NCI-H69 (cell line): ENCODE measurements at places on chromosomes 1 and 21.

GRCh38 chr1:203985676-203986075, 87.2 kb upstream of the SOX13 start:
- no peak for DNase-seq

GRCh38 chr1:153566414-153567371, 1.0 kb upstream of the S100A2 start:
- DNase-seq: peak; percentile 99

DNA sequence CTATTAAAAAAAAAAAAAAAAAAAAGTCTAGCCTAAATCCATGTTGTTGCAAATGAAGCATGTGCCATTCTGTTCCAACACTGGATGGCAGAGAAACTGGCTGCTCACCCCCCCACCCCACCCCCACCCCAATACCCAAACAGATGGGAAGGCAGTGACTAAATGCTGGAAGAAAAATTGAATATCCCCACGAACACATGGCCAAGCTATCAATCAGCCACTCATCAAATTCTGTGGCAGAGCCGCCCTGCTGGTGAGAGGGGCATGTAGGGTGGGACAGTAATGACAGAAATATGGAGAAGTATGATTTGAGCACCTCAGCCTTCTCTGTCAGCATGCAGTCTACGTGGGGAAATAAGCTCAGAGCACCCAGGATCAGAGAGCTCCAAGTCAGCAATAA, 34.1 kb downstream of the OPTC start:
- DNase-seq: peak; percentile 64

GRCh38 chr1:83508485-83509151, 490.3 kb downstream of the TTLL7 start:
- no peak for DNase-seq

DNA sequence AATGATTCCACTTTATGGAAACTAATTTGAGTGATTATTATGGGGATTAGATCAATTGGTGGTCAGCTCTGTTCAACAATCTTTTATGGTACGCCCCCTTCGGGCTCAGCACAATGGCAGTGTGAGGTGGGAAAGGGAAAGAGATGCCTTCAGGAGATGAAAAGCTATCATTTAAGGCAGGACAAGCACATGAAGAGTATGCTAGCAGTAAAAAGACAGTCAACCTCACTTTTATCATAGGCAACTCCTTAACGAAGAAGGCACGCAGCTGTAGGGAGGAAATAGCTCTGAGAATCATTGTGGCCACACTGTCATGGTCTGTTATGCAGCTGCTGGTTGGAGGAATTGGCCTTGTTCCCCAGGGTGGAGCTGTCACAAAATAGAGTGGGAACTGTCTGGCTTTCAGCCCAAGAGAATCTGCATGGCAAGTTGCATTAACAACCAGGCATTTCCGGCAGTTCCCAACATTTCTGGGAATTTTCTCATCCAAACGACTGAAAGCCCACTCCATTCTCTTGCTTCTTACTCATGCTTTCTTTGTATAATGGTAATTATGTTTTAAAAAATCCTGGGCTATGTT, 54.4 kb upstream of the BCL10 start:
- no peak for DNase-seq
